ENCODE measurements at places on chromosomes 4 and X.

DNA sequence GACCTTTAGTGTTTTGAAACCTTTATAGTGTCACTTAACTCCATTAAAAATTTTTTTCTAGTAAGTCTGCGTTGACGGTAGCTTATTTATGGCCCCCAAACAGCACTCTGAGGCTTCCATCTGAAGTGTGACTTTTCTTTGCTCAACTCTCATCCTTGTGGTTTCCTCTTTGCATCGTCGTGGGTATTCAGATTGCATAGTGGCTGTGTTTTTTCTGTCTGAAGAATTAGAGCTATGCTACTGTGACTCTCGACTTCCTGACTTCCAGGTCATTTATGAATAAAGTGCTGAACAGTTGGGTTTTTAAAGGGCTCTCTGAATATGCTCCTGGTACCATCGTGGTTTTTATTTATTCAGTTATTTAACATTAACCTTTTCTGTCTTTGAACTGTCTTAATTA lies 44.9 kb downstream of the JADE1 start:
- DNase-seq, result no peak

- DNase-seq, result no peak
Measured at GRCh38 chr4:76105652-76106051, 31.1 kb downstream of the ART3 start.

- no peak for DNase-seq
Measured at GRCh38 chr4:15992167-15992485, 29.2 kb upstream of the FGFBP2 start.

- DNase-seq, result no peak
Measured at GRCh38 chrX:129534816-129535578, 5.1 kb upstream of the OCRL start.

All from fibroblast of gingiva (primary cell).